Mucosa of descending colon (tissue), 3 donors: ENCODE measurements at places on chromosomes 6 and 20. TPM values are rescaled to one million over a fixed set of nuclear protein-coding genes. Genes with fewer than 3 reads are reported as not detected.

- no peak for DNase-seq
Measured at GRCh38 chr6:143734641-143735063, 56.9 kb downstream of the PHACTR2 start.

The PCSK2 gene
- total RNA-seq = 0.48 TPM

DNA sequence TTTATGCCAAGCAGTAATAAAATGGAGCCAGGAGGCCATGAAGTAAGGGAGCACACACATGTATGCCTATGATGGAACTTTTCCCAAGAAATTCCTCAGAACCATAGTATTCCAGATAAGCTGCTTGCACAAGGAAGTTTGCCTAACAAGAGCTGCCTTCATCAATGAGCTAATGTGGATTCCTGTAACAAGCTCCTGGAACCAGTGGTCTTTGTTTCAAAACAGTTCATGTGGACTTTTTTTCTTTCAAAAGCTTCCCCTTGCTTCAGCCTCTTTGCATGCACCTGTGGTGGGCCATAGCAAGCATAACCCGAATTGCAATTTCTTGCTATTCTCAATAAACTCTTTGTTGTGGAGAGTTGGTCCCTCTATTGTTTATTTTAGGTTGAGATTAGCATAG lies 359.6 kb downstream of the UTRN start:
- DNase-seq = no peak

DNA sequence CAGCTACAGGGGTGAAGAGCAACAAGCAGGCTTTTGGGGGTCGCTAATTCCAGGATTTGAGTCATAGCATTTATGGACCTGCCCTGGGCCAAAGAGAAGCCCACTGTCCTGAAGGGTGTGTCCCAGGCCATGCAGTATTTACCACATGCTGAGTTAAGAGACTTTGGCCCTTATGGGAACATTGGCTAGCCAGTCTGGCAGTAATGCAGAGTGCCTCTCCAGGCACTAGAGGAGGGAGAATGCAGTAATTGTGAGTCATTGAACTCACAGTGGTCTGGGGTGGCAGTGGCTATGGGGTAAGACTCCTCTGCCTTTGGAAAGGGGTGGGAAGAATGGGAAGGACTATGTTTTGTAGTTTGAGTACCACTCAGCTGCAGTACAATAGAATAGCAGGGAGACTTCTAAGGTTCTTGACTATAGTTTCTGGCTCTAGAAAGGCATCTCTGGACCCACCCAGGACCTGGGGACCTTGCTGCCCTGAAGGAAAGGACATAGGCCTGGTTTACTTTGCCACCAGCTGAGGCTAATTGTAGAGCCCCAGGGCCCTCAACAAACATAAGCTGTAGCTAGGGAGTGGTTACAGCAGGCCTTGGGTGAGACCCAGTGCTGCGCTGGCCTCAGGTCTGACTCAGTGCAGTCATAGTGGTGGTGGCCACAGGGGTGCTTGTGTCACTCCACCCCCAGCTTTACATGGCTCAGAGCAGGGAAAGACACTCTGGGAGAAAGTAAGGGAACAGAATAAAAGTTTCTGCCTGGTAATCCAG lies 520.9 kb downstream of the HTR1B start:
- DNase-seq = no peak

The GPR6 gene
- not detected for total RNA-seq

DNA sequence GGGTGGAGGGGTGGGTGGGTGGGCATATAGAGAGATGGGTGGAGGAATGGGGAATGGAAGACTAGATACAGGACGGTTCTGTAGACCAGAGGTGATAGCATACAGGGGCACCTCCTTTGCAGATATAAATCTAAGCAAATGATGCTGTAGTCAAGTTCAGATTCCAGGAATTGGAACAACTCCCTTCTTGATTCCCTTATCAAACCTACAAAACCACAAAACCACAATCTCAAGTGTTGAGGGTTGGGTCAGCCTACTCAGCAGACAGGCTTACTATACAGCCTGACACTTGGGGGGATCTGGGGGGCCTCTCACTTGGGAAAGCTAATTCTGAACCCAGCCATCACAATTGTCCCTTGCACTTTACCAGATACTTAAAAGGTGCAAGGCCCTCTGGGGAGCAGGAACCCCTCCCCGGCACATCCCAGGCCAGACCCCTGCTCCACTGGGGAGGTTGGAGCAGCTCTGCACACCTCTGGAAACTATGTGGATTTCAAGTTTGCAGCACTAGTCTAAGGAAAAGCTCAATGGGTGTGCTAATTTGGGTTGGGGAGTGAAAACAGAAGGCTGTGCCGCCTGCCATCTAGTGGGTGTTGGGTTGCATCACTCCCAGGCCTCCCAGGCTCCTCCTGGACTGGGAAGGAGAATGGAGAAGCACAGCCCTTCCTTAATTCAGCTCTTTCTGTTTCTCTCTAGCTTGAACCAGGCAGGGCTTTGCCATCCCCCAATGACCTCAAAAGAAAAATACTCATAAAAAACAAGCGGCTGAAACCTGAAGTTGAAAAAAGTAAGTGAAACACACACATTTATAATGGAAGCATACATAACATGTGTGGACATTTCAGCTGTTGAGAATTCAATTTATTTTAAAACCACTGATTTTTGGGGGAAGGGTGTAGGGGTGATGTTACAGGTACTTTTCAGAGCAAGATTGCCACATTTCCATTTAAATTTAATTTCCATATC lies 121.2 kb upstream of the LAMP5 start:
- DNase-seq = peak; percentile 65

GRCh38 chr20:51366155-51366886 lies 176.2 kb downstream of the NFATC2 start:
- no peak for DNase-seq

The DOK5 gene
- total RNA-seq = 2.3 TPM

DNA sequence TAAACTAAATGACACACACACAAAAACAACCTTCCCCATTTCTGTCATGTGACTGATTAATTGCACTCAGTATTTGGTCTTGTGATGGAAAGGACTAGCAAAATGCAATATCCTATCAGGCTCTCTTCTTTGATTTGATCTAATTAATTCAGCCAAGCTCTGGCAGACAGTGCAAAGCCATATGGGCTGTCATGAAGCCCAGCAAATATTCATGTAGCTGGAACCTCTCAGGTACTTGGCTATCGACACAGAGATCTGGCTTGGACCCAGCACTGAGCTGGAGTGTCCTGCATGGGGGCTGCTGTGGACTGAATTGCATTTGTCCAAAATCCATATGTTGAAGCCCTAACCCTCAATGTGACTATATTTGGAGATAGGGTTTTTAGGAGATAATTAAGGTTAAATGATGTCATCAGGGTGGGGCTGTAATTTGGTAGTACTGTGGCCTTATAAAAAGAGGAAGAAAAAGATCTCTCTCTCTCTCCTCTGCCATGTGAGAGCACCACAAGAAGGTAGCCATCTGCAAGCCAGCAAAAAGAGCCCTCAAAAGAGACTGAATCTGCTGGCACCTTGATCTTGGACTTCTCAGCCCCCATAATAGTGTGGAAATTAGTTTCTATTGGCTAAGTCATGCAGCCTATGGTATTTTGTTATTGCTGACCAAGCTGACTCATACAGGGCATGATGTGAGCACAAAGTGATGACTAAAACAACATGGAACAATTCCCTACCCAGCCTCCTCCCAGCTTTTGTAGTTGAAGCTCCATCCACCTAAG lies 77.1 kb downstream of the STMND1 start:
- no peak for DNase-seq

DNA sequence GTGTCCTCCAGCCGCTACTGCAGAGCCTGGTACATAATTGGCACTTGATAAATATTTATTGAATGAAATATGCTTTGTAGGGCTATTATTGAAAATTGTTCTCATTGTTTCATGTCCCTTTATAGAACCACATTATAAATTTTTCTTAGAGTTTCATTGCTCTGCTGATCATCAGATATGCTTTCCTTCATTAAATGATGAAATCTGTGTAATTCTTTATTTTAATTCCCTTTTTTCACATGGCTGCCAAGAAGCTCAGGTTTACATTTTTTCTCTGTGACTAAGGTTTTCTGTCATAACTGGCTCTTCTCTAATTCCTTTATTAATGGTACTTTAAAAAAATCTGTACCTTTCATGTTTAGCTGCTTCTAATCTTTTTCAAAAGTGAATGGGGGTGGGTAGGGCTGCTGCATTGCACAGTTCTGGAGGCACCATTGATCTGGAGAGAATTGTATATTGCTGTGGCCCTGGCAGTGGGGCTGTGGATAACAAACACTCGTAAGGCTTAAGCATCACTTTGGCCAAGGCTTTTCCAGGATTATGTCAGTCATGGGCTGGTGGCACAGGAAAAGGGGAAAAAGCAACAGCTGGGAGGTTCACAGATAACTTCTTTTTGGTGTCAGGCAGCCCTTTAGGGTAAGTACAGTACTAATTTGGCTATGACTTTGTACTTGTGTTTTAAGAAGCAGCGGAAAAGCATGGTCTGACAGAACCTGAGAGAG lies 43.8 kb downstream of the ARFGEF2 start:
- no peak for DNase-seq

The HLA-DOA gene
- 1.8 TPM for total RNA-seq

GRCh38 chr6:146870760-146871159 lies 272.0 kb downstream of the ADGB start:
- no peak for DNase-seq

GRCh38 chr6:157392927-157393668 lies 12.1 kb downstream of the ZDHHC14 start:
- peak; percentile 64 for DNase-seq

DNA sequence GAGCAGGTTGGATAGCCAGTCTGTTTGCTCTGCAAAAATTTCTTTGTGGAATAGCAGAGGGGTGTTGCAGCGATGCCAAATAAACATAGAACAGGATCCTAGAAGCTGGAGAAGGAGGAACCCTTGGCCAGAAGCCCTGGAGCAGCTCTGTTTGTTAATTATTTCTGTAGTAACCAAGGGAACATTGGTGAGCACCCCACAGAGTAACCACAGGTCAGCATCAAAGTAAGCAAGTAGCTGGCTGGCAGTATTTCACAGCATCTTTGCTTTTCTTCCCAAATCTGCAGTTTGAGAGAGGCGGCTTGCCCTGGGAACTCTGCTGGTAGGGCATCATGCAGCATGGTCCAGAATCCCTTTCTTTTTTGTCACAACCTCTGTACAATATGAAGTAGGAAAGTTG lies 12.7 kb upstream of the APMAP start:
- no peak for DNase-seq

DNA sequence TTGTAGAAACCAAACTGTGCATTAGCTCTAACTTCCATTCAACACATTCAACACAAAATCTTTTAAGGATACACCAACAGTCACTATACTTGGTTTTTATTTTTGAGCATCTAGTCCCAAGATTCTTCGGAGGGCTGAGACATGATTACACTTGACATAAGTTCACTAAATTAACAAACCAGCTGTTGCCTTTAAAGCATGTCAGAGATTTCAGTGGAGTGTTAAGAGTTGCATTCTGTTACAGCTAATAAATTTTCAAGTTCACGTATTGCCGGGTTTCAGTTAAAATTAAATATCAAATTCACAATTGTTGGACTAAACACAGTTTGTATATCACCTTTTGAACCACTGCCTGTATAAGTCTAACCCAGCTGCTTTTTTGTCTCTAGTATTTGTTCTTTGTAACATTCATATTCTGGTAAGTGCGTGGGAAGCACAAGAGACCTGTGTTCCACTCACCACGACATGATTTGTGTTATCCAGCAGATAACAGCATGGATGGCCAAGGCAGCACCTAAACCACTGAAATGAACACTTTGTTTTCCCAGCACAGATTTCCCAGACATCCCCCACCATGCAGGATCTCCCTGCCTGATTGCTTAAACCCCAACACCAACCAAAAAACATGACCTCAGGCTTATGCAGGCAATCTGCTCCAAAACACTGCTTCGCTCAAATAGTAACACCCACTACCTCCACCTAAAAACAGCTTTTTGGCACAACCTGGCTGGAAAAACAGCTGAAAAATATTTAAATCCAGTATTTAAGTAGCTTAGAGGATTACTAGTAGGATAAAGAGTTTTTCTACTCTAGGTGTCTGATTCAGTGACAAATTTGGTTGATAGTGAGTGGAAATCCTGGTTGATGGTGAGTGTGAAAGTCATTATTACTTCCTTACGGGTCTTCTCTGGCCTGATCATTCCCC lies 286.5 kb upstream of the NT5E start:
- DNase-seq = no peak

GRCh38 chr20:56372850-56373249 lies 14.1 kb downstream of the FAM210B start:
- DNase-seq = no peak

The THBD gene
- 8.8 TPM for total RNA-seq

The KIAA0408 gene
- 25.0 TPM for total RNA-seq

- DNase-seq = no peak
Measured at GRCh38 chr6:46893648-46894047, 28.1 kb downstream of the ADGRF5 start.

The EPHA7 gene
- total RNA-seq = 0.84 TPM

DNA sequence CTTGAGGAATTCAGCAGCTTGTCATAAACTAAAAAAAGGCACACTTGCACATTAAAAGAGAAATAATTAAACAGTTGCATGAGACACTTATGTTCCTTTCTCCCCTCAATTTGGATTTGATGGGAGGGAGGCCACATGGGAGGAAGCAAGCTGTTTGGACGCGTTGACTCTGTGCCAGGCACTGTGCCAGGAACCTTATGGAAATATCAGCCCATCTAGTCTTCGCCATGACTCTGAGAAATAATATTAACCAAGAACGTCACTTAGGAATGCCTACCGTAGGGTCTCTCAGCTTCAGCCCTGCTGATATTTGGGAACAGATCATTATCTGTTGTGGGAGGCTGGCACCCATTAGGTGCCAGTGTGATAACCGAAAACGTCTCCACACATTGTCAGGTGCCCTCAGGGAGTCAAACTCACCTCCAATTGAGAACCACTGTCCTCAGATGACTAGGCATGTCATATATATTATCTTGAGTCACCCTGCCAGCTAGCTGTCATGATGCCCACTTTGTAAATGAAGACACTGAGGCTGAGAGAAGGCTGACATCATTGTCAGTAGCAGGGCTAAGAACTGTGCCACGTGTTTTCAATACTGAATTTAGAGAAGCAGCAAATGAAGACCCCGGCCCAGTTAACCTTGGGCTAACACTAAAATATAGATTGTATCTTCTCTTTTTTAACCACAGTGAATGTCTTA lies 36.1 kb downstream of the EYA2 start:
- DNase-seq = no peak

DNA sequence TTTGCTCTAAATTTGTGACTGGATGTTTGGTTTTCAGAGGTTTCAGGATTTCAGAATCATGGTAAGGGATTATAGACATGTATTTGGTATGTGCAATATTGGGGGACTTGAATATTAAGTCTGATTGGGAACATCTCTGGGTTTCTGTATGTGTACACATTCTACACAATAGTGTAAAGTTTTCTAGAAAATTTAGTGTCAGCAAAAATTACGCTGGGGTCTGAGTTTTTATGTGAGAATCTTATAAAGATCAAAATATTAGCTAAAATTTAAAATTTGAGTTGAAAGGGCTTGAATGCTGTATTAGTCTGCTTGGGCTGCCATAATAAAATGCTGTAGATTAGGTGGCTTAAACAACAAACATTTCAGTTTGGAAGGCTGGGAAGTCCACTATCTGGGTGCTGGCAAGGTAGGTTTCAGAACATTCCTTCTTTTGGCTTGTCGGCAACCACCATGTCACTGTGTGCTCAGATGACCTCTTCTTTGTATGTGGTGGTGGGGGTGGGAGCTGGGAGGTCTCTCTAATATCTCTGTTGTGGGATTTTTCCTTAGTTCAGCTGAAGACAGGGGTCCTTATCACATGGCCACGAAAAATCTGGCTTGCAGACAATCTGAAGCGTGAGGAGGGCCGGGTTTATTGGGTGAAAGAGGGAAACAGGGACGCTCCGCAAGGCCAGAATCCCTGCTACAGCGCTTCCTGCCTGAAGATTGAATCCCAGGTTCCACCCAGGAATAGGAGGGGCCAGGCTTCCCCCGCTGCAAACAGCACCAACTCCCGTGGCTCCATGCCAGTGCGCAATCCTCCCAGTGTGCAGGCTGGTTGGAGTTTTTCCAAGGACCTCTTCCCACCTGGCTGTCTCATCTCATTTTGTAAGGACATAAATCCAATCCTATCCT lies 299.7 kb downstream of the PLCB1 start:
- peak; percentile 67 for DNase-seq
